ENCODE measurements at places on chromosomes 3 and 15. TPM values are rescaled to one million over a fixed set of nuclear protein-coding genes. Genes with fewer than 3 reads are reported as not detected.

The ZNF197 gene
- total RNA-seq, result 13.8 TPM

The CLRN1 gene
- not detected for total RNA-seq

The TP63 gene
- total RNA-seq, result under 0.01 TPM

The CHL1 gene
- total RNA-seq, result not detected

The CP gene
- not detected for total RNA-seq
